ENCODE measurements at places on chromosomes 7 and 10.

DNA sequence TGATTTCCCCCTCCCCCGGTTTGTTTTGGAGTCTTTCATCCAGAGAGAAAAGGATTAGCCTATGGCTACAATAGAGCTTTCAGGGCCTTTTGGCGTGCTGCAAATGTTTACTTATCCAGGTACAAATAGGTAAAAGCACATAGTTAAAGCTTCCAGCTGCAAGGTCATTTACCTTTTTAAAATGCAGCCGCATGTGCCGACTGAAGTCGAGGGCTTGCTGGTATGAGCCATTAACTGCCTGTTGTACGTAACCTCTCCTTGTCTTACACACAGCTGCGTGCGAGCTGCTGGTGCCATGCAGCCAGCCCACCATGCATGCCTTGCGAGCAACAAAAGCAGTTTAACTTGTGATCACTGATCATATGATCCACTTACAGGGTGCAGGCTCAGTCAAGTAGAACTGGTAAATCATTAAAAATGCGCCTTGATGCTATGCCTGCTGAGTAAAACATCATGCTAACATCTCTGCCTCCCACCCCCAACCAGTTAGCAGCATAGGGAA is 866.4 kb downstream of the LRMDA start:
- DNase-seq, result no peak

DNA sequence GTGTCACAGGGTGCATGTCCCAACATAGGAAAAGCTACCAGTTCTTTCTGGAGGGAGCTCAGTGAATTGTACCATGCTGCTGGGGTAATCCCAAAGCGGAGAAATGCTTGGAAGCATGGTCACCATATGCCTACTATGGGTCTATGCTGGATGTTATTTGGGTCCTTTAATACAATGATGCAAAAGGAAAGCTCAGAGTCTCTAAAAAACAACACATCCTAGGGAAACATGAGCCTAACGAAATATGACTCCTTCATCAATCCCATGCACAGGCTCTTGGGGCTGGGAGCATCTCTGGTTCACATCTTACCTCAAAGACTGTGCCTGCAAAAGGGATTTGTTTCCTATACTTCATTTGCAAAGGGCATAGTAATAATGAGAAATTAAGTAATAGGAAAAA is 65.2 kb downstream of the CUBN start:
- peak; percentile 38 for DNase-seq

DNA sequence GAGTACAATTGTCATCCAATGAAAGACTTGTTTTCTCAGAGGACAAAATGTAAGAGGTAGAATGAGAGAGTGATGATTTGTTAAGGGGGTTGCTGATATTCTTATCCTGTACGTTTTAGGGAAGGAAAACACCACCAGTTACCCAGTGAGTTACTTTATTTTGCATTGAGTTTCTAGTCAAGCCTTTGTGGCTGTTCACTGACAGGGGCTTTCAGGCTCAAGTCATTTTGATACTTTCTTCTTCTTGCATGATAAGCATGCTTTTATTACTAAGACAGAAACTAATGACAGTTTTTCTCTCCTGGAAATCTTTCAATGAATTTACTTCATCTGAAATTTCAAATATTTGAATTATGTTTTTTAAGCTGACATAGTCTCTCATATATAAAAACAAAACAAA is 710.2 kb upstream of the POM121L12 start:
- DNase-seq, result no peak

GRCh38 chr7:17298840-17299482 is 509 bp downstream of the AHR start:
- peak; percentile 49 for DNase-seq

GRCh38 chr7:94173436-94173835 is 169.3 kb upstream of the BET1 start:
- no peak for DNase-seq

GRCh38 chr10:128534686-128535085 is 408.5 kb upstream of the MKI67 start:
- DNase-seq, result no peak

DNA sequence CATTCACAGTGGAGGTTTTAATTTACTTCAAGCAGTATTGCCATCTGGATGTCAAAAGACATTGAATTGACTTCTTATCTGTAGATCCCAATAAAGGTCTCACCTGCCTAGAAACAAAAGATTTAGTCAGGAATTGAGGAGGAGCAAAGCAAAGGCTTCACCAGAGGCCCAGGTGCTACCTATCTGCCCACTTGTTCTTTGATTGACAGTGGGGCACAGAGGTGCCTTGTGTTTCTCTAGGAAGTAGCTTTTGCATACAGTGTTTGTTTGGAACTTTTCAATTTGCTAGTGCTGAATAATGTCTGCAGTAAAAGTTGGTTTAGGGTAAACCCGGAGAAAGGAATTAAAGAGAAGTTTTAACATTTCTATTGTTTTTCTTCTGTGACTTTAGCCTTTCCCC is 40.4 kb downstream of the AUTS2 start:
- DNase-seq, result no peak

DNA sequence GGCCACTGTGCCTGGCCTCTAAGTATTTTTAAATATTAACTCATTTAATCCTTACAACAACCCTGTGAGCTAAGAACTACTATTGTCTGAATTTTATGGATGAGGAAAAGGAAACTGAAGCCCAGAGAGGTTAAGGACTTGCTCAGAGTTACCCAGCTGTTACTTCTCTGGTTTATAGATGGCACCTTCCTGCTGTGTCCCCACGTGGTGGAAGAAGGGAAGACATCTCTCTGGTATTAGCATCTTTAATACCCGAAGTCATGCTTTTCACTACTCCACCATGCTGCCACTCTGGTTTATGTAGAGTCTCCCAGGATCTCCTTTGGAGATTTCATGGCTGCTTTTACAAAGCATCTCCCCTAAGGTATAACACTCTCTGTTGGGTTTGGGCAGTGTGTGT is 105.5 kb upstream of the MKLN1 start:
- no peak for DNase-seq

- DNase-seq, result no peak
Observed at GRCh38 chr7:128162666-128163065, 78.4 kb upstream of the LEP start.

- DNase-seq, result no peak
Observed at GRCh38 chr10:61633665-61634064, 29.1 kb upstream of the CABCOCO1 start.

DNA sequence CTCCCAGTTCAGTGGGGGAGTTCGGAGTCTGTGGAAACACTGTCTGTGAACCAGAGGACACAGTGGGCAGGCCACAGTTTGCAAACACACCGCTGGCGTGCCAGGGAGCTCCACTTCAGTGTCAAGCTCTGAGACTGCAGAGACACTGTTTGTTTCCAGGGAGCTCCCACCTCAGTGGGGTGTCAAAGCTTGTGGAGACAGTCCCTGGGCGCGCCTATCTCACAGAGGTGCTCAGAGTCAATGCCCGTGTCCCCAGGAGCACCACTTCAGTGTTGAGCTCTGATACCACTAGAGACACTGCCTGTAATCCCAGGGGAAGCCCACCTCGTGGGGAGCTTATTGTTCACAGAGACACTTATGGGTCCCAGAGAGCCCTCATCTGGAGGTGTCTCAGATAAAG is 4.3 kb downstream of the MYO1G start:
- DNase-seq, result no peak

- no peak for DNase-seq
Observed at GRCh38 chr7:105003872-105004510, 10.0 kb upstream of the KMT2E start.

DNA sequence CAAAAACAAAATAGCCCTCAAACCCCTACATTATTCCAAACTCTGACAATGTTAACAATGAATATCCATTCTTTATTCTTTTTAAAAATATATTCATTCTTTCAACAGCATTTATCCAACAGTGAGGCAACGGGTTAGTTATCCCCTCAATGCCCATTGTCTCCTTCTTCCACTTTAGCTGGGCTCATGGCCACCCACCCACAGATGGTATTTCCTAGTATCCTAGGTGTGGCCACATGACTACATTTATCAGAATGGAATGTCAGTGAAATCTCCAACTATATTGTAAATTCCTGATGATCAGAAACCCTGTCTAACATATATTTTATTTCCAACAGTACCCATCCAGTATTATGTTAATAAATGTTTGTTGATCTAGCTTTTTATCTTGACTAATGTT is 13.6 kb downstream of the HOXA1 start:
- no peak for DNase-seq

DNA sequence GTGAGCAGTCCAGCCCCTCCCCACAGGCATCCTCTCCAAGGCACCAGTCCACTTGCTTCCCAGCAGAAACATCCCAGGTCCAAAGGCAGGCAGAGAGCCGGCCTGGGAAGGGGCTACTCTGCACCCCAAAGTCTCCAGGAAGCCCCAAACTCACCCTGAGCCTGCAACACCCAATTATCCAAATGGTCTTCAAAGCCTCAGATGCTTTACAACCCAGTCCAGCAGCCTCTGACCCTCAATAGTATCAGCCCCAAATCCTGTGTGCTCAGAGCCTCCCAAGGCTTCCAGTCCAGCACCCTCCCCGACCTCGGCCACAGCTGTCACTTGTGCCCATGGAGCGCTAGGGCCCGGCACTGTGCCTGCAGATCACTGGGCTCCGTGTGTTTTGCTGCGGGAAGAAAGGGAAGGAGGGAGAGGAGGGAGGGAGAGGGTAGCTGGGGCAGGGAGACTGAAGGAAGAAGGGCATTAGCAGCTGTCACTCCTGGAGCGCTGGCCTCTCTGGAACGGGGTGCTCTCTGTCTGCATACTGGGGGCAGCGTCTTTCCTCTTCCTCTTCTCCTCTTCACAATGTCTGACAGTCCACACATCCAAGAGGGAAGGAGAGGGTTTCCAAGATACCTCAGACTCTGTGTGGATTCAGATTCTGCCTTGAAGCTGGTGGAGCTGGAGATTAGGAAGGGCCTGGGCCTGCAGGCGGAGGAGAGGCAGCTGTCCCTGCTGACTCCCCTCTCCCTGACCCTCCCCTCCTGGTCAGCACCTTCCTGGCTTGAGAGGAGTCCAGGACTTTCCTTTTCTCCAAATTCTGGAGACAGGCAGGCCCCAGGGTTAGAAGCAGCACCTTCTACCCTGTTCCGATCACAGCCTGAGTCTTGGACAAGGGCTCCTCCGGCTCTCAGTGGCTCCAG is 13.2 kb downstream of the CALML5 start:
- DNase-seq, result no peak

- no peak for DNase-seq
Observed at GRCh38 chr10:79306644-79307220, 40.5 kb upstream of the PPIF start.

DNA sequence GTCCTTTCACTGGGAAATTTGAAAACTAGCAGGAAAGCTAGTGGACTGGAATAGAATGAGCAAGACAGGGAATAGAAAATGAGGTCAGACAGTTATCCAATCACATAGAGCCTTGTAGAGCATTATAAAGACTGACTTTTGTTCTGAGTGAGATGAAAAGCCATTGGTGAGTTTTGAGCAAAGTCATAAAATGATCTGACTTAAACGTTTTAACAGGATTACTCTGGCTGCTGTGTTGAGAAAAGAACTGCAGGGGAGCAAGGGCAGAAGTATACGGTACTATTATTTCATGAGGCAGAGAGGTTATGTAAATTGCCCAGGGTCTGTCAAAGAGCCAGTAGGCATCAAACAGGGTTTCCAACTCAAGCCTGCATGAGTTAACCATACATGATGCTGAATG is 393.4 kb downstream of the TFEC start:
- no peak for DNase-seq

GRCh38 chr7:154869436-154869835 is 133.5 kb downstream of the PAXIP1 start:
- DNase-seq, result no peak

GRCh38 chr7:30366606-30367005 is 82.2 kb downstream of the ZNRF2 start:
- no peak for DNase-seq

DNA sequence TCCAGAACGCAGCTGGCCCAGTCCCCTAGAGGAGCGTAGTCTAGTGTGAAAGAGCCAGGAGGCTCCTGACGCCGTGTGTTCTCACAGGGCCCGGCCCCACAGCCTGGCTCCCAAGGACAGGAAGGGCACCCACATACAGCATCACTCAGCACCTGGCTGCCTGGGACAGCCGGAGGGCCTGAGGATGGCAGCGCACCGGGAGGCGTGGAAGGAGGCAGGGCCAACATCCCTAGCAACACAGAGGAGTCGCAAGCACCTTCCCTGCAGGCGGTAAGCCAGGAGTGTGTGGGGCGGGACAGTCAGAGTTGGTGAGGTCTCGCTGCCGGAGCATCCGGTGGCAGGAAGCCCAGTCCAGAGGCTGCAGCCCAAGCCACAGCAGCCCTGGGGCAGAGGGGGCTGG is 125.8 kb downstream of the MAD1L1 start:
- peak; percentile 94 for DNase-seq

- no peak for DNase-seq
Observed at GRCh38 chr7:84629216-84629615, 434.6 kb upstream of the SEMA3A start.

DNA sequence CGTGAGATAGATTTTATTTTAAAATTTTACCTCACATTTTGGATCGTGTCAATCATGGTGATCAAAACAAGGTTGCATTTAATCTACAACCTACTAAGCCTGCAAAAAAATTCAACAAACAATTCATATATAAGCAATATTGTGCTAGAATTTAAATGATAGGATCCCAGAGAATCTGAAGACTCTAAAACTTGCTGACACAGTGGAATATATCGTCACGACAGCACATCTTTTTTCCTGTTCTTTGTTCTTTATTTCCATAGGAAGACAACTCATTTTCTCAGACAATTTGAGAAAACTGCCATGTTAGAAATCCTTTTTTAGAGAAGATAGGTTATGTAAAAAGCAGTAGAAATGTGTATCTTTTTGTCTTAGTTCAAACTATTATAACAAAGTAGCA is 820.2 kb upstream of the CELF2 start:
- DNase-seq, result no peak

DNA sequence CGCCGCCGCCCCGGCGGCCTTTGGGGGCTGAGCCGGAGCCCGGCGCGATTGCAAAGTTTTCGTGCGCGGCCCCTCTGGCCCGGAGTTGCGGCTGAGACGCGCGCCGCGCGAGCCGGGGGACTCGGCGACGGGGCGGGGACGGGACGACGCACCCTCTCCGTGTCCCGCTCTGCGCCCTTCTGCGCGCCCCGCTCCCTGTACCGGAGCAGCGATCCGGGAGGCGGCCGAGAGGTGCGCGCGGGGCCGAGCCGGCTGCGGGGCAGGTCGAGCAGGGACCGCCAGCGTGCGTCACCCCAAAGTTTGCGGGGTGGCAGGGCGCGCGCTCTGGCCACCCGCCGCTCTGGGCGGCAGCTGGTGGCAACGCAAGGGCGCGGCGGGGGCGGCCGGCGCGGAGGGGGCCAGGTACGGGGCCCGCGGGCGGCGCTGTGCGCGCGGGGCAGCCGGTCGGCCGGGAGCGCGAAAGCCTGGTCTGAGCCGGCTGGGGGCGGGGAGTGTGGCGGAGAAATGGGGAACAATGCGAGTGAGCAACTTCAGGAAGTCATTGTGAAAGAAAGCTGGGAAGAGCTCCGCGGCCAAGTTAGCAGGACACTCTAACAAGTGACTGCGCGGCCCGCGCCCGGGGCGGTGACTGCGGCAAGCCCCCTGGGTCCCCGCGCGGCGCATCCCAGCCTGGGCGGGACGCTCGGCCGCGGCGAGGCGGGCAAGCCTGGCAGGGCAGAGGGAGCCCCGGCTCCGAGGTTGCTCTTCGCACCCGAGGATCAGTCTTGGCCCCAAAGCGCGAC is at the start of gene IKZF1:
Gene IKZF1, plus strand, starts transcription at position 588 of the 782 bp plus-strand sequence. CDS start 14,346 bp downstream, outside the sequence.
- DNase-seq, result no peak

GRCh38 chr7:72152161-72153131 is 259.7 kb downstream of the CALN1 start:
- no peak for DNase-seq
